Stimulated activated CD4-positive, alpha-beta T cell treated with anti-CD3 and anti-CD28 coated beads, Interleukin-15, amount 100 ng/mL, for 48 hours (primary cell): ENCODE measurements at places on chromosomes 3 and 15.

GRCh38 chr3:55144015-55144673 lies 216.3 kb upstream of the LRTM1 start:
- DNase-seq: no peak

DNA sequence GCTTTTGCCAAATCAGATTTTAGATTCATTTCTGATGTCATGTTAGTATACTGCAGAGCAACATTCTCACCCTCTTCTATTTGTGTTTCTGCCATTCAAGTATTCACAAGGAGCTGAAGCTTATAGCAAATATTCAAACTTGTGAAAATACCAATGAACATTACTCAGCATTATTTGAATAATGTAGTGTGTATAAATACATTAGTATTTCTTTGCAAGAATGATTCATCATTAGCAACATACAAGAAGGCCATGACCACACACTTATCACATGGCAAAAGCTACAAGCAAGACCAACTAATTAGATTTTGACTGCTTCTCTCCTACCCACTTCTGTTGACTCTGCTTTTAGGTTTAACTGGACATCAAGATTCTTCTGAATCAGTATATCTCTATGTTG lies 124.9 kb downstream of the IGSF11 start:
- no peak for DNase-seq

- DNase-seq: no peak
Observed at GRCh38 chr3:58190291-58190690, 20.5 kb downstream of the DNASE1L3 start.

GRCh38 chr3:125039131-125040100 lies 16.4 kb downstream of the HEG1 start:
- no peak for DNase-seq

- DNase-seq: no peak
Observed at GRCh38 chr3:168395551-168395950, 299.8 kb upstream of the GOLIM4 start.

GRCh38 chr3:43062040-43062563 lies 43.8 kb downstream of the POMGNT2 start:
- no peak for DNase-seq

DNA sequence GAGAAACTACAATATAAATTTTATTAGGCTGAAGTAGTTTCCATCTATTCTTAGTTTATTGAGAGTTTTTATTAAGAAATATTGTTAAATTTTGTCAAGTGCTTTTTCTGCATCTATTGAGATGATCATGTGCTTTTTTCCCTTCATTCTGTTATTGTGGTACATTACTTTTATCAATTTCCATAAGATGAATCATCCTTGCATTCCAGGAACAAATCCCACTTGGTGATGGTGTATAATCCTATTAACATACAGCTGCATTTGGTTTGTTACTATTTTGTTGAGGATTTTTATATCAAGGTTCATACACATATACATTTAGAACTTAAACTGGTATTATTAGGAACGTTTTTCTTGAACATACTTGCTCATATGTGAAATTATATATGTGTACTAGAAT lies 199.8 kb downstream of the TBC1D5 start:
- DNase-seq: no peak

- no peak for DNase-seq
Observed at GRCh38 chr3:54264050-54264449, 141.7 kb downstream of the CACNA2D3 start.

GRCh38 chr3:55330756-55331155 lies 156.3 kb downstream of the WNT5A start:
- no peak for DNase-seq

GRCh38 chr15:84908564-84908963 lies 24.1 kb downstream of the SLC28A1 start:
- no peak for DNase-seq

- no peak for DNase-seq
Observed at GRCh38 chr3:68977486-68978167, 35.9 kb downstream of the EOGT start.

- no peak for DNase-seq
Observed at GRCh38 chr15:57994221-57995049, 71.1 kb downstream of the ALDH1A2 start.

- no peak for DNase-seq
Observed at GRCh38 chr3:113623324-113623723, 73.1 kb downstream of the USF3 start.

DNA sequence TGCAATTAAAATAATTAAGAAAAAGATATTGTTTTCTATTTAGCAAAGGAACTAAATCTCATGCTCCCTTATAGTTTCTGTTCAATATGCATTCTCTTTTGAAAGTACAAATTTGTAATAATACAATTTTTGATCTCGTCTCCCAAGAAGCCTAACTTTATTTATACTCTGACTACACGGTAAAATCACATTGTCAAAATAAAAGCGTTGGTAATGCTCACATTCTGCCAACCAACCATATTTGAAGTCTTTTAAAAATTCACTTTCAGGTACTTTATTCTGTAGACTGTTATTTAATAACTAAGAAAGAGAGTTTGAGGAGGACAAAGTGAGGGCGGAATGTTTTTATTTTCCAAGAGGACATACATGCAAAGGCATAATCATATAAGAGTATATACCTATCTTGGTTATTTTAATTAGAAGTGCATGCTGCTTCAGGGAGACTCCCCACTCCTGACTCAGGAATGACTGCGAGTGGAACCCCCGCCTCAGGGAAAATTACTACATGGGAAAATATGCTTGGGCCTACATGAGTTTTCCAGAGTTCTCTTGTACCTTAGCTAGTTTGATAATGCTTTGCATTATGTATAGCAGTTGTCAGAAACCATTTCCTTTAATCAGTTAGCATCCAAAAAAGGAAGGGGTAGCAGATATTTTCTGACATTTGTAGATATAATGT lies 19.3 kb downstream of the MBNL1 start:
- no peak for DNase-seq

- DNase-seq: no peak
Observed at GRCh38 chr3:34882764-34883163, 756.6 kb upstream of the ARPP21 start.

- DNase-seq: peak; percentile 73
Observed at GRCh38 chr15:40857601-40858341, 13.9 kb downstream of the SPINT1 start.

GRCh38 chr3:60399861-60400845 lies 851.1 kb downstream of the FHIT start:
- DNase-seq: no peak

DNA sequence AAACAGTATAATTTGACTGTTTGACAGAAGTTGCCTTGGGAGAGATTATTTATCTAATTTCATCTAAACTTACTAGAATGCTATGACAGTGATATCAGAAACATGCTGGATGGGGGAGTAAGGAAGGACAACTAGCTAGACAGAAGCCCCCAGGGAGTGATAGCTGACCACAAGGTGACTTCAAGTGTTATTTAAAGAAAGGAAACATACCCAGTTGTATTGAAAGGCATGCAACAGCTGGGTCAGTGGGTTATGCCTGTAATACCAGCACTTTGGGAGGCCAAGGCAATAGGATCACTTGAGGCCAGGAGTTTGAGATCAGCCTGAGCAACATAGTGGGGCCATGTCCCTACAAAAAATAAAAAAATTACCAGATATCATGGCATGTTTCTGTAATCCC lies 69.6 kb downstream of the SLC49A4 start:
- no peak for DNase-seq

DNA sequence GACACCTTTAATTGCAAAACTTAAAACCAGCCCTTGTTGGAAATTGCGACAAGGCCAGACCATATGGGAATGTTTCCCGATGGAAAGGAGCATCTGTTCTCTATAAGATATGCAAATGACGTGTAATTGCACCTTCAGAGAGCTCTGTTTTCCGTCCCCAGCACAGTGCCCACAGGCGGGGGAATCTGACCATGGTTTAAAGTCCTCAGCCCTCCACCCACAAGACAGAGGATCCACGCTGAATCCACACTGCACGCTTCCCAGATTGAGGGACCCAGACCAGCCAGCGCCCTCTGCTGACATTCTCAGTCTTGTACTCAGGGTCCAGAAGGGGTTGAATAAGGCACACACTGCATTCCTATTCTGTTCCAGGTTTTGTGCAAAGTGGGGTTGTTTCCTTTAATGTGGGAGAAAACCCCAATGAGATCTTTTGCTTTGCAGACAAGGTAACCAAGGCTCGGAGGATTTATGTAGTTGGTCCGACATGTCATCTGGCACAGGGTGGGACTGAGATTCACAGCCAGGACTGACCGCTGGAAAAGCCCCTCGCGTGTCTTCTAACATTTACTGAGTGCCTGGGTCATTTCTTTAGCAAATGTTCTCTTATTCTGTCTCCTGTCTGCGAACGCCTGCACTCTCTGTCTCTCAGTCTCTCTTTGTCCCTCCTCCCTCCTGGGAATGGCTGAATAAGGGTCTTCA lies 36.8 kb upstream of the KLHL25 start:
- DNase-seq: peak; percentile 14

- no peak for DNase-seq
Observed at GRCh38 chr3:170259907-170260306, 37.7 kb downstream of the PRKCI start.

DNA sequence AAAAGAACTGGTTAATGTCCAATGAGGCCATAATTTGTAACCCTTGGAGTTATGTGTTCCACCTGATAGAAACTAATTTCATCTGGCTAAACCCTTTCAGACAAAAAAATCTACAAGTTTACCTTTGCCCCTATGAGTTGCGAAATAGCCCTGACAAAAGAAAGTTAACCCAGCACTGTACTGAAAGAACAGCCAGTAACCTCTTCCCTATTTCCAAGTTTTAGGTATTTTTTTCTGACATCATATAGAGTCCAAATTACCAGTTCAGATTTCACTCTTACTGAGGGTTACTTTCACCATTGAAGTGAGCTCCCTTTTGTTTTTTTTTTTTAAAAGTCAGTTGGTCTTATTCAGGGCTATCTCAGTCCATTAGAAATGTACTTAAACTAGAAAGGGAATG lies 42.8 kb upstream of the PTPRG start:
- no peak for DNase-seq

GRCh38 chr3:9298236-9298635 lies 48.8 kb upstream of the SRGAP3 start:
- no peak for DNase-seq

DNA sequence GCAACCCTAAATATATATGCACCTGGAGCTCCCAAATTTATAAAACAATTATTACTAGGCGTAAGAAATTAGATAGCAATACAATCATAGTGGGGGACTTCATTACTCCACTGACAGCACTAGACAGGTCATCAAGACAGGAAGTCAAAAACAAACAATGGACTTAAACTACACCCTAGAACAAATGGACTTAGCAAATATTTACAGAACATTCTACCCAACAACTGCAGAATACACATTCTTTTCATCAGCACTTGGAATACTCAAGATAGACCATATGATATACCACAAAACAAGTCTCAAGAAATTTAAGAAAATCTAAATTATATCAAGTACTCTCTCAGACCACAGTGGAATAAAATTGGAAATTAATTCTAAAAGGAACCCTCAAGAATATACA lies 201.5 kb downstream of the OSBPL10 start:
- no peak for DNase-seq

GRCh38 chr15:90497376-90497775 lies 32.3 kb upstream of the CRTC3 start:
- no peak for DNase-seq

DNA sequence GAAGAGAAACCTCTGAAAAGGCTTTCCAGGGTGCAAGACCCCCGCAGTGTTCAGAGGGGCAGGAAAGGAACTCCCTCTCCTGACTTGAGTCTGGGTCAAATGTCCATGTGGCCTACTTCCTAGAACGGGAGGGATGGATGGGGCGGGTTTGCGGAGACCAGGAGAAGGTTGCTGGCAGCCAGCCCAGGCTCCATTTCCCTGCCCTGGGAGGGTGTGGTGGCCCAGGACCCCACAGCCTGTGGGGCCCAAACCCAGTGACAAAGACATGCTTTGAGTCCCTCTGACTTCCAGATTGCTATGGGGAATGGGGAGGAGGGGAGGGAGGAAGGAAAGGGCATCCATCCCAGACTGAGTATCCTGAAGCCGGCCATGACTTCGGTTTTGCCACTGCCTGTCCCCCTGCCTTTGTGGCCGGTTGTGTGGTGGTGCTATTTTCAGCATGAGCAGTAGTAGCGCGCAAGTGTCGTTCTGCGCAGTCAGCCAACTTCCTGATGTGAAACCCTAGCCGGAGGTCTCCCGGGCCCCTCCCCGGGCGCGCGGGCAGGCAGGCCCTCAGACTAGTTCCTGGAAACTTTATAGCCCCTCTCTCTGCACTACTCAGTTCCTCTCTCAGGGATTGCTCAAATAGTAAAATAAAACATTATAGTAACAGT lies 24.4 kb downstream of the MAGEF1 start:
- DNase-seq: no peak

DNA sequence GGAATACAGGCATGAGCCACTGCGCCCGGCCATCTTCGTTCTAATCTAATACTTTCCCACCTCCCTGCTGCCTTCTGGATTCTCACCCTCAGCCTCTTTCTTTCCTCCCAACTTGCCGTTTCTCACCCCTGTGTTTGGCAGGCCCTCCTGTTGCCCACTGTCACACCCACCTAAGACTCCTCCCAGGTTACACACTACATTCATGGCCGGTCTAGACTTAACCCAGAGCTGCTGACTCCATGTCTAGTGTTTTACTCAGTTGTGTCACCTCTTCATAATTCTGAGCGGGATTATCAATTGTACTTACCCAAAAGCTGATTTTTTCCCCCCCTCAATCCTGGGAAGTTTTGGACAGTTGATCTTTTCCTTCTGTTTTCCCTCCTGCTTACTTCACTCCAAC lies 223.8 kb downstream of the FEZF2 start:
- DNase-seq: no peak

GRCh38 chr15:70401709-70402108 lies 304.0 kb upstream of the TLE3 start:
- no peak for DNase-seq

DNA sequence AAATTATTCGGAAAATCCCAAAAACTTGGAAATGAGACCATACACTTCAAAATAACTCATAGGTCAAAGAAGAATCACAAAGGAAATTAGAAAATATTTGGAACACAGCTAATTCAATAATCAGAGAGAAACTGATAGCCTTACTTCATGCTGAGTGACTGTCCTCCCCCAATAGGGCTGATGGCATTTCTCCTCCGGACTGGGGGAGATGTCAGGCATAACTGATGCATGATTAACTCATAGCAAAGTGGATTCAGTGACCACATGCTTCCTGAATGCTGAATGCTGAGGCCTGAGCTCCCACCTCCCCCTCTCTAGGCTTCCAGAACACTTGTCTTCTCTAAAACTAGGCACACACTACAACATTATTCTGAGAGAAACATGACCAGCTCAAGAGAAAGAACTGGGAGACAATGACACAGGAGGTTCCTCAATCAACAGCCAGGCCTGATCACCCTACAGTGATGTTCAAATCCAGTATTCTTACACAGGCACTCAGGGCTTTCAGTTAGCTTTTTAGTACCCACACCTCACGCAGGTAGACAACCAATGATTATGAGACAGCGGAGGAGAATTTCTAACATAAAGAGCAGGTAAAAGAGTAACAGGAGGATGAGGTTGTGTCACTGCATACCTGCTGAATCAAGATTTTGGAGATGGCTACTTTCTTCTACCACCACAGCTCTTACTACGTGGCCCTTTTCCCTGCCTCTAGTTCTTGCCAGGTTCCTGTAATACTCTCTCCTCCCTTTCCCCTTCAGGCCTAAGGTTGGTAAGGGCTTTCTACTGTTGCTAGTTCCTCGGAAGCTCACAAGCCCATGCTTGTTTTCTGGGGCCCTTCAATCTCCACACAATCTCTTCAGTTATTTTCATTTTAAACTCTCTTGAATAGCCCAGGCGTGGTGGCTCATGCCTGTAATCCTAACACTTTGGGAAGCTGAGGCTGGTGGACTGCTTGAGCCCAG lies 96.1 kb downstream of the FMN1 start:
- DNase-seq: no peak
